ENCODE measurements at places on chromosomes 4 and X.

- no peak overlapping the region for H3K27ac ChIP-seq
- no peaks in the 10 kb centered on the region for H3K4me1 ChIP-seq
- H3K4me3 ChIP-seq, result no peak overlapping the region
- no peak for DNase-seq
- no peaks in the 10 kb centered on the region for H3K27me3 ChIP-seq
- no peaks in the 10 kb centered on the region for H3K36me3 ChIP-seq
These were observed 58.9 kb downstream of the NAF1 start for GRCh38 chr4:163107754-163108153.

DNA sequence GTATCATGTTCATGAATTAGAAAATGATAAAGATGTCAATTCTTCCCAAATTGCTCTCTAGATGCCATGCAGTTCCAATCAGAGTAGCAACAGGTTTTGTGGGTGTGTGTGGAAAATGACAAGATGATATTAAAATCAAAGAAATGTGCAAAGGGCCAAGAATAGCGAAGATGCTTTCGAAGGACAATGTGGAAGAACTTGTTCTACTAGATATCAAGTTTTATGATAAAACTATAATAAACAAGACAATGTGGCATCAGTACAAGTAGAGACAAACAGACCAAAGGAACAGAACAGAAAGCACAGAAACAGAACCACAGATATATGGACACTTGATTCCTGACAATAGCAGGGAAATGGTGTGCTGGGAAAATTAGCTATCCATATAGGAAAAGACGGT, 9.0 kb downstream of the TAB3 start:
- H3K4me3 ChIP-seq, result no peak overlapping the region
- H3K36me3 ChIP-seq, result no peaks in the 10 kb centered on the region
- no peak overlapping the region for H3K27ac ChIP-seq
- DNase-seq, result no peak
- H3K27me3 ChIP-seq, result no peaks in the 10 kb centered on the region
- no peaks in the 10 kb centered on the region for H3K4me1 ChIP-seq

- DNase-seq, result no peak
- H3K36me3 ChIP-seq, result no peaks in the 10 kb centered on the region
- no peak overlapping the region for H3K27ac ChIP-seq
- no peak overlapping the region for H3K4me3 ChIP-seq
These were observed 3.2 kb upstream of the TLR10 start for GRCh38 chr4:38785901-38786402.

- no peaks in the 10 kb centered on the region for H3K36me3 ChIP-seq
- no peak overlapping the region for H3K4me3 ChIP-seq
- DNase-seq, result no peak
- peaks cover under 1% of the 10 kb centered on the region for H3K27me3 ChIP-seq
These were observed 353.8 kb downstream of the MAPK10 start for GRCh38 chr4:86006057-86006456.

DNA sequence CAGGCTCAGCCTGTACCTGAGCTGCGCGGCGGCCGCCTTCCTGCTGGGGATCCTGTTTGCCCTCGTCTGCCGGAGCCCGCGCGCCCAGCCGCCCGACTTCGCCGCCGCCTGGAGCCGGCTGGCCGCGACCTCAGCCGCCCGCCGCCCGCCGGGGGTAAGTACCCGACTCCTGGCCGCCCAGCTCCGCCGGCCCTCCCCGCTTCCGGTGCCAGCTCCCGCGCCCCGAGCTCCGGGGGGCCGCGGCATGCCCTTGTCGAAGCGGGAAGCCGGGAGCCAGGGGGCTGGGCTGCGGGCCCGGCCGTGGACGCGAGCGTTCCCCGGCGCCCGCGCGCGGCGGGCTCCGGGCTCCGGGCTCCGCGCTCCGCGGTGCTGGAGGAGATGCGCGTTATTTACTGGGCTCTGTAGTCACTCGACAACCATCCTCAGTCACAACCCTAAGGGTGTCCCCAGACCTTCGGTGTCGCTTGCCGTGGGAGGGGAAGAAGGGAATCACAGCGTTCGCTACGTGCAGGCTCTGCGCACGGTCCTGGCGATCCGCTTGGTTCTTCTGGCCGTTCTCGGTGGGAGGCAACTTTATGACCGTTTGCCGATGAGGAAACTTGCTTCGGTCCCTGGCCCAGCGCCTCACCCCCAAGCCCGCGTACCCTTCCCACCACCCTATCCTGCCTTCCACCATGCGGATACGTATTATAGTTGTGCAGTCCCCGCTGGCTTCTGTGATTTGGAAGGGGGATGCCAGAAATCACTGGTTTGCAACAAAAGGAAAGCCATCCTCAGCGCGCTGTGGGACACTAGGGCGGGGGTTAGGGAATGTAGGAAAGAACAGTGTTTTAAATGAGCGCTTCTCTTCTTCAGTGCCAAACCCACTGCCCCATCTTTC, 944 bp downstream of the SNX25 start:
- H3K27me3 ChIP-seq, result peaks cover 4% of the 10 kb centered on the region
- H3K4me3 ChIP-seq, result no peak overlapping the region
- peaks cover 5% of the 10 kb centered on the region for H3K4me1 ChIP-seq
- no peak for DNase-seq
- no peaks in the 10 kb centered on the region for H3K36me3 ChIP-seq
